HCT116 (cell line): ENCODE measurements at places on chromosomes 11 and 22.

DNA sequence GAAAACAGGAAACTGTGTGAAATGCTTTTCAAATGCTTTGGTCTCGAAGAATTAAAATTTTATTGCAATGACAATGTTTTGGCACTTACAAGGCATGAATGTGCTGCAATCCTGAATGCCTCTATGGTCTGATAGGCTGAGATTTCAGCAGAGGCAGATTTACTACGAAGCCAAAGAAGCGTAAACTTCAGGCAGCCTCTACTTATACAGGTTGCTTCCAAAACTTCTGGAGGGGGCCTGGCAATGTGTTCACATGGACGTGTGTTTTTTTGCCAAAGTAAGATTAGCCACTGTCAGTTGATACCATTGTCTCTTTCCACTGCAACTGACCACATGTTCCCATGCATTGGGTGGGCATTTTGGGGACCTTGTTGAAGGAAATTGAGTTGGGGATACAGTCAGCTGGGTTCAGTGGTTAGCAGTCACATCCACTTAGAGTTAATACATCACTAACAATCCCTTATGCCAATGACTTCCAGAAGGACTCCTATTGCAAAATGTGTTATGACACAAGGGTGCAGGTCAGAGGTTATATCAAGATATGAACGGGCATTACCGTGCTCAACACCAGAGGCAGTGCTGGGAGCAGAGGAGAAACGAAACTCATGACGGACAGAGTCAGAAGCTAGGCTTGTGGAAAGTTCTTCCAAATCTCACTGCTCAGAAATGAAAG lies 48.8 kb downstream of the ABTB2 start:
- H3K36me3 ChIP-seq: no peaks in the 10 kb centered on the region
- H3K4me1 ChIP-seq: peaks cover 14% of the 10 kb centered on the region
- no peak overlapping the region for H3K27ac ChIP-seq
- no peak for DNase-seq
- no peak overlapping the region for H3K4me3 ChIP-seq

GRCh38 chr11:2579315-2580060 lies 120.3 kb downstream of the KCNQ1OT1 start:
- no peak overlapping the region for H3K27ac ChIP-seq
- no peak overlapping the region for H3K4me3 ChIP-seq
- DNase-seq: no peak
- H3K4me1 ChIP-seq: no peaks in the 10 kb centered on the region
- H3K36me3 ChIP-seq: no peaks in the 10 kb centered on the region

GRCh38 chr22:36435516-36436415 lies 45.7 kb downstream of the TXN2 start:
- peaks cover 45% of the 10 kb centered on the region for H3K4me1 ChIP-seq
- H3K4me3 ChIP-seq: no peak overlapping the region
- H3K27me3 ChIP-seq: no peaks in the 10 kb centered on the region
- H3K27ac ChIP-seq: no peak overlapping the region

- H3K36me3 ChIP-seq: no peaks in the 10 kb centered on the region
- no peak overlapping the region for H3K4me3 ChIP-seq
- DNase-seq: no peak
- H3K4me1 ChIP-seq: no peaks in the 10 kb centered on the region
- 0 out of 2 replicates have a peak, but pooled peaks cover 4% of the 10 kb centered on the region for H3K27me3 ChIP-seq
These were observed 17.1 kb upstream of the EFCAB6 start for GRCh38 chr22:43828998-43829782.

DNA sequence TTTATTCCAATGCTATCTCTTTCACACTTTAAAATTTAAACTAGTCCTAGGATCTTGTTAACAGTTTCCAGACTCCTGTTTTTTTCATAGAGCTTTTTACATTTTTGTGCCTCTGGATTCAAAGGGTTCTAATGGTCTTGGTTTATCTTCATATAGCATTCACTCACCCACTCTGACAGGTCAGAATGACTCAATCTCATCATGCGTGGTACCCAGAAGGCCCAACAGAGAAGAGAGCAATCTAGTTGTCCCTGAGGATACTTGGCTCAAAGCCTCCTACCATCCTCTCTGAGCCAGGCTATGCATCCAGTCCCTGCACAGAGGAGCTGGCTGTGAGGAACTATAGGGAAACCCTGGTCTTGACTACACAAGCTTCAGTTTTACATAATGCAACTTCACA lies 27.5 kb downstream of the MAML2 start:
- no peak for DNase-seq
- no peak overlapping the region for H3K4me3 ChIP-seq
- no peak overlapping the region for H3K27ac ChIP-seq
- H3K27me3 ChIP-seq: no peaks in the 10 kb centered on the region

- 0 out of 2 replicates have a peak, but pooled peaks cover 3% of the 10 kb centered on the region for H3K27me3 ChIP-seq
- H3K4me3 ChIP-seq: peak overlapping the region; percentile 49
- H3K36me3 ChIP-seq: no peaks in the 10 kb centered on the region
- peak overlapping the region; percentile 83 for H3K27ac ChIP-seq
- peaks cover 58% of the 10 kb centered on the region for H3K4me1 ChIP-seq
These were observed 52.8 kb upstream of the CCDC188 start for GRCh38 chr22:20203552-20204201.

DNA sequence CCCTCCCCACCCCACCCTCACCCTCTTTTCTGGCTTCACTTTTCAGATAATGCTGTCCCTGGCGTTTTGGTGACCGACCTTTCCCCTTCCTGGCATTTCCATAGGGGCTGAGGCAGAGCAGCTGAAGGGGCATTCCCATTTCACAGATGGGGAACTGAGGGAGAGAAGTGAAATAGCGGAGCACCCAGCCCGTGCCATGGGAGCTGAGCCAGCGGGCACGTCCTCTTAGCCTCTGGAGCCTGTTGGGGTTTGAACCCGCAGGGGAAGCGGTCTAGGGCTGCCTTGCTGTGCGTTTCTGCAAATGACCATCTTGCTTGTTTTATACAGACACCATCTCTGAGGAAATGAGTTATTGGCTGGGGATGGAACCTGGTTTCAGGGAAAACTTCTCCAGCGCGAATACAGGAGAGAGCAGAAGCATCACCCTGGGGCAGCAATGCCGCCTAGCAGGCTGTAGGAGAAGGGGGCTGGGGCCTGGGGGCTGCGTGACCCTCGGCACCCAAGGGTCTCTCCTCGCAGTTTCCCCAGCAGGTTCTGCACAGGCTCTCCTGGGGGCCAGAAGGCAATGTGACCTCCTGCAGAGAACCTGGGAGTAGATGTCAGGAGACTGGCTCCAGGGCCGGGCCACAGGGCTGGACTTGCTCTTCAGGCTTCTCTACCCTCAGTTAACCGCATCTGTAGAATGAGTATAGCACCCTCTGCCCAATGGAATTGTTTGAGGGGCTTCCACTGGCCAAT lies 1.5 kb downstream of the PTPRJ start:
- DNase-seq: no peak
- H3K36me3 ChIP-seq: no peaks in the 10 kb centered on the region
- no peaks in the 10 kb centered on the region for H3K27me3 ChIP-seq
- H3K4me1 ChIP-seq: peaks cover 50% of the 10 kb centered on the region
- H3K4me3 ChIP-seq: peak overlapping the region; percentile 76

DNA sequence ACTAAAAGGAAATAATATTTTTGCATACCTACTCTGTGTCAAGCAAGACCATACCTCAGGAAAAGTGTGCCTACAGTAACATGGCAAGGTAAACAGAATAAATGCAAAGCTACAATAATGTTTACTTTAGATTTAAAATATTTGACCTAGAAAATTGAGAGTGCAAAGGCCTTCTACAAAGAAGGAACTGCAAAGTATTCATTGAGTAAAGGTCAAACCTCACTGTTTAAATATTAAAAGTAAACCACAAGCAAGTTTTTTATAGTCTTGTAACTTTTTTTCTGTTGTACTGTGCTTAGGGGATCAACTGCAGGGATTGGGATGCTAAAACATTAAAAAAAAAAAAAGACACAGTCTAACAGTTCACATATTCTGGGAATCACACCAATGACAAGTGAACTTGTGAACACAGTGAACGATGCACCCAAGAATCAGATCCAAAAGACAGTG lies 48.8 kb downstream of the CWF19L2 start:
- H3K4me1 ChIP-seq: no peaks in the 10 kb centered on the region
- H3K27ac ChIP-seq: no peak overlapping the region
- no peak for DNase-seq
- no peaks in the 10 kb centered on the region for H3K36me3 ChIP-seq

GRCh38 chr11:83933008-83933407 lies 646.8 kb upstream of the CCDC90B start:
- no peak overlapping the region for H3K27ac ChIP-seq
- H3K4me3 ChIP-seq: no peak overlapping the region
- H3K4me1 ChIP-seq: no peaks in the 10 kb centered on the region
- no peak for DNase-seq
- no peaks in the 10 kb centered on the region for H3K36me3 ChIP-seq

DNA sequence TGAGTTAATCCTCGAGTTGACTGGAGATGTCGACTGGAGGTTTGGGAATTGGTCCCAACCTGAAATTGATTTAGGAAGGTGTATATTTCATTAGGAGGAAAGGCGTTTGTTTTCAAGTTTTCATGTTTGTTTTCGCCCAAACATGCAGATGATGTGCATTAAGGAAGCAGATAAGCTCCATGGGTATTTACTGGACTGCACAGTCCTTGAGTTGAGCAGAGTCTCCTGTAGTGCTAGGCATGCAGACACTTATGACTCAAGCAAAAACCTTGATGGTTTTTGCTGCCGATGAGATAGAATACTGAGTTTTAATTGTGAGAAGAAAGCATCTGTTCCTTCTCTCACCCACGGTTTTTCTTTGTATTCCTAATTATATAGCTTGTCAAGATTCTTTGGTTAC lies 27.9 kb downstream of the CABIN1 start:
- peaks cover 23% of the 10 kb centered on the region for H3K36me3 ChIP-seq
- no peak overlapping the region for H3K4me3 ChIP-seq
- DNase-seq: no peak
- peaks cover 6% of the 10 kb centered on the region; the same call in 1 of the 2 replicates for H3K4me1 ChIP-seq

- H3K27me3 ChIP-seq: no peaks in the 10 kb centered on the region
- no peak overlapping the region for H3K27ac ChIP-seq
- no peak for DNase-seq
- H3K4me3 ChIP-seq: no peak overlapping the region
- peaks cover 39% of the 10 kb centered on the region for H3K4me1 ChIP-seq
These were observed 5.4 kb upstream of the KCNJ4 start for GRCh38 chr22:38460426-38460840.

- no peaks in the 10 kb centered on the region for H3K36me3 ChIP-seq
- no peak overlapping the region for H3K4me3 ChIP-seq
- no peaks in the 10 kb centered on the region for H3K27me3 ChIP-seq
- H3K4me1 ChIP-seq: peaks cover 12% of the 10 kb centered on the region
- no peak overlapping the region for H3K27ac ChIP-seq
- DNase-seq: no peak
These were observed 34.6 kb downstream of the OSBPL5 start for GRCh38 chr11:3130269-3131071.

DNA sequence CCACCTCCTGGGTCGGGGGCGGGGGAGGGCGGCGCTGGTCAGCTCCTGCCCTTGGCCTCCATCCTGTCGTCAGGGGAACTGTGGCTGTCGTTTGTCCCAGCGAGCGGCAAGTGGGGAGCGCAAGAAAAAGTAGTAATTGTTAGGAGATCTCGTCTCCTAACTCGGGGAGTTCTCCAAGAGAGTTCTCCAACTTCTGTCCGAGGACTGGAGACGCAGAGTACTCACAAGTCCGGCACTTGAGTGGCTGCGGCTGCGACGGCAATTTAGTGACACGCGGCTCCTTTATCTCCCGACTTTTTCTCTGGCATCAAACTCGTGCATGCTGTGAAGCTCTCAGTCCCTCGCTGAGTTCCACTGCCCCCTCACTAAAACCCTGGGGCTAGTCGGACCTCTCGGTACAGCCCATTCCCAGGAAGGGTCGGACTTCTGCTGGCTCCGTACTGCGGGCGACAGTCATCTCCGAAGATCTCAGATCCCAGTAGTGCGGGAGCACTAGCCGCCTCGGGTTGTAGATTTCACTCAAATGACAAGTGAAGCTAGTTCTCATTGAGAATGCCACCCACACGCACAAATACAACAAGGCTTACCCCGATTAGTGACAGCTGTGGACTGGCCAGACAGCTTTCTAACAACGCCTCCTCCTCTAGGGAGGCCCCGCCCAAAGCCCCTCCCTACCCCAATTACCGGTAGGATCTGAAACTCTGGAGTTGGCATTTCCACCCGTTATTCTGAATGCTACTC lies at the start of gene PGR:
PGR (minus strand) TSS at position 611 of the 741 bp plus-strand sequence. CDS start 743 bp downstream, outside the sequence.
- no peaks in the 10 kb centered on the region for H3K27me3 ChIP-seq
- H3K36me3 ChIP-seq: no peaks in the 10 kb centered on the region
- DNase-seq: no peak
- no peaks in the 10 kb centered on the region for H3K4me1 ChIP-seq
- H3K27ac ChIP-seq: no peak within 1 kb of the TSS

- no peaks in the 10 kb centered on the region for H3K36me3 ChIP-seq
- no peak for DNase-seq
- no peaks in the 10 kb centered on the region for H3K4me1 ChIP-seq
- no peak overlapping the region for H3K27ac ChIP-seq
These were observed 12.8 kb upstream of the TENM4 start for GRCh38 chr11:79453617-79454016.

DNA sequence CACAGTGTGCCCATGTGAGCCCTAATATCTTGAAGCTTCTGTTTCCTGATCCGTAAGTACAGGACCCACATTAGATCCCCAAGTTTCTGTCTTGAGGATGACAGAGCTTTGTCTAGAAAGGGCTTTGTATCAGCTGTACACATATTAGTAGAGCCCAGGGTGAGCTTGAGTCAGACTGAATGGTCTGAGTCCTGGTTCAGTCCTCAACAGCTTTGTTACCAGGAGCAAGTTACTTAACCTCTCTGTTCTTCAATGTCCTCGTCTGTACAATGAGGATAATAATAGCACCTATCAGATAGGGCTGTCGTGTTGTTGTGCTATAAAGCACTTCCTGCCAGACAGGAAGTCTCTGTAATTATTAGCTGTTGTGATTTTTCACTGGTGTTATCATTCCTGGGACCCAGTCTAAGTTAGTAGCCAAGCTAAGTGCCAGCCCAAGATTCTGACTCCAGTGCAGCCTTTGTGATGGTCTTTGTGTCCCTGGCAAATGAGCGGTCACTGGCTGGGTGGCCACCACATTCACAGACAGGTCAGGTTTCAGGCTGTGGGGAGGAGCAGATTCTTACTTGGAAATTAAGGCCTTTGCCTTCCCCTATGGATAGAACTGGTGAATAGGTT lies 6.8 kb downstream of the TOM1 start:
- H3K27me3 ChIP-seq: no peaks in the 10 kb centered on the region
- H3K4me1 ChIP-seq: peaks cover 10% of the 10 kb centered on the region
- no peak overlapping the region for H3K4me3 ChIP-seq
- no peak overlapping the region for H3K27ac ChIP-seq
- DNase-seq: no peak
- no peaks in the 10 kb centered on the region for H3K36me3 ChIP-seq
